ENCODE measurements at places on chromosomes 4 and X. TPM values are rescaled to one million over a fixed set of nuclear protein-coding genes. Genes with fewer than 3 reads are reported as not detected.

The SPANXN3 gene
- total RNA-seq = not detected

The SPANXA1 gene
- total RNA-seq = not detected

The BDH2 gene
- 36.4 TPM for total RNA-seq

The PAGE2 gene
- not detected for total RNA-seq

The SLC35A2 gene
- total RNA-seq = 28.9 TPM

The PGAM4 gene
- not detected for total RNA-seq

The ANXA10 gene
- total RNA-seq = not detected

The RNF150 gene
- total RNA-seq = 0.33 TPM

The DUX4 gene
- not detected for total RNA-seq

The SYN1 gene
- total RNA-seq = not detected

The FGF5 gene
- total RNA-seq = 0.13 TPM

The PNMA6F gene
- total RNA-seq = not detected

The BTC gene
- not detected for total RNA-seq

The PNMA5 gene
- not detected for total RNA-seq

The TMEM271 gene
- not detected for total RNA-seq

The CMC4 gene
- total RNA-seq = 4.3 TPM

The FOXR2 gene
- not detected for total RNA-seq

The FRMPD4 gene
- total RNA-seq = not detected

The SSX3 gene
- not detected for total RNA-seq

The SSX4B gene
- total RNA-seq = not detected

The TLR6 gene
- 1.7 TPM for total RNA-seq

The STATH gene
- total RNA-seq = not detected

The MAP7D2 gene
- total RNA-seq = 0.15 TPM

The ARHGAP36 gene
- total RNA-seq = not detected

The TSPAN7 gene
- 5.2 TPM for total RNA-seq

The PARM1 gene
- total RNA-seq = not detected

The GAGE12F gene
- not detected for total RNA-seq

The PAGE5 gene
- total RNA-seq = not detected

The GSX2 gene
- total RNA-seq = not detected

The CT45A10 gene
- total RNA-seq = not detected

The SLC26A1 gene
- 0.32 TPM for total RNA-seq

The SYAP1 gene
- total RNA-seq = 22.2 TPM

The FRMPD3 gene
- total RNA-seq = not detected

The MAGEA11 gene
- total RNA-seq = not detected

The FATE1 gene
- total RNA-seq = not detected

The F9 gene
- not detected for total RNA-seq

The TNMD gene
- not detected for total RNA-seq

The KDR gene
- 145 TPM for total RNA-seq

The ZNF732 gene
- total RNA-seq = 3.1 TPM

The TLL1 gene
- total RNA-seq = 1.4 TPM

Measured in endothelial cell of umbilical vein (primary cell).